D721Med (cell line): ENCODE measurements at places on chromosomes 6 and 20.

DNA sequence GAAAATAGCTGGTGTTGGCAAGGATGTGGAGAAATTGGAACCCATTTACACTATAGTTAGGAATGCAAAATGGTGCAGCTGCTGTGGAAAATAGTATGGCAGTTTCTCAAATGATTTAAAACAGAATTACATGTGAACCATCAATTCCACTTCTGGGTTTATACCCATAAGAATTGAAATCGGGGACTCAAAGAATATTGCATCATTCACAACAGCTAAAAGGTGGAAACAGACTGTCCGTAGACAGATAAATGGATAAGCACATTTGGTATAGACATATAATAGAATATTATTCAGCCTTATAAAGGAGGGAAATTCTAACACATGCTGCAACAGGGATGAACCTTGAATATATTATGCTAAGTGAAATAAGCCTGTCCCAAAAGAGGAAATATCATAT lies 189.9 kb upstream of the RIN2 start:
- DNase-seq = no peak

DNA sequence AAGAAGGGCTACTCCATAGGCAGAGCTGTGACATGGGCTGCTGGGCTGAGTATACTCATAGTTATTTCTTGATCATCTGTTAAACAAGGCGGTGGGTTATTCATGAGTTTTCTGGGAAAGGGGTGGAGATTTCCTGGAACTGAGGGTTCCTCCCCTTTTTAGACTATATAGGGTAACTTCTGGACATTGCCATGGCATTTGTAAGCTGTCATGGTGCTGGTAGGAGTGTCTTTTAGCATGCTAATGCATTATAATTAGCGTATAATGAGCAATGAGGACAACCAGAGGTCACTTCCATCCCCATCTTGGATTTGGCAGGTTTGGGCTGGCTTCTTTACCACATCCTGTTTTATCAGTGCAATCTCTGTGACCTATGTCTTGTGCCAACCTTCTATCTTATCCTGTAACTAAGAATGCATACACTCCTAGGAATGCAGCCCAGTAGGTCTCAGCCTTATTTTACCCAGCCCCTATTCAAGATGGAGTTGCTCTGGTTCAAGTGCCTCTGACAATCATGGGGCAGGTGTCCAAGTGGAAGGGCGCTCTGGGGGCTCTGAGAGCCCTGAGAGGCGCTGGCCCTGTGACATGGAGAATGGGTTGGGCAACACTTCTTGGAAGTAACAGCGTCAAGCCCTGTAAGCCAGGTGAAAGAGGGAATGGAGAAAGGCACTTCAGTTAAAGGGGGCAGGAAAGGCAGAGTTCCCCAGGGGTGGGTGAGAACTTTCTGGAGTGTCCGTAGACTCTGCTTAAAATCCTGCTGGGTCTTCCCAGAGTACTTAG lies 354.2 kb upstream of the SULF2 start:
- no peak for DNase-seq

DNA sequence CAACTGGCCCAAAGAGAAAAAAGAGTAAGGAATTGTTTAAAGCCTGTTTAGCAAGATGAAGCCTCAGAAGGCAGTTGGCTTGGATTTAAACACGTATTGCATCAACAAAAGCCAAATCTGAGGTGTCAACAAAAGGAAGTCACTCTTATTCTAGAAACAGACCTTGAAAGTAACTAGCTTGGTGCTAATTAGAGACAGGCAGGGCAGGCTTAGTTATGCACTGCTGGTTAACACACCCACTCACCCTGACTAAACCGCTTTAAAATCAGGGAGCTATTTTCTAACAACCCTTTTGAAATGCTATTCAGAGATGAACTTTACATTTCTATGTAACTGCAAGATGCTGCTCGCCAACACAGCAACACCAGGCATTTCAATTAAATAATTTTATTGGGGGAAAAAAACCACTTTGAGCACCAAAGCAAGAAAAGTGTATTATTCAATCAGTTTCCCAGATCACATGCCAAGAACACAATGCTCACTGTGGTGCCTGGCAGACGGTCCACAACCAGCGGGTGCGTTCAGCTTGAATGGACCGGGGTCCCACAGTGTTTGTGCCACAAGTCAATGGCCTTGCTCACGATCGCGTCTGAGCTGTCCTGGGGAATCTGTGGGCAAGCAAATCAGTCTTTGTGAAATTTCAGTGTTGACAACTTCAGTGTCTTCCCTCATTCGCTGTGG lies 23.6 kb downstream of the TBC1D7 start:
- DNase-seq = no peak

DNA sequence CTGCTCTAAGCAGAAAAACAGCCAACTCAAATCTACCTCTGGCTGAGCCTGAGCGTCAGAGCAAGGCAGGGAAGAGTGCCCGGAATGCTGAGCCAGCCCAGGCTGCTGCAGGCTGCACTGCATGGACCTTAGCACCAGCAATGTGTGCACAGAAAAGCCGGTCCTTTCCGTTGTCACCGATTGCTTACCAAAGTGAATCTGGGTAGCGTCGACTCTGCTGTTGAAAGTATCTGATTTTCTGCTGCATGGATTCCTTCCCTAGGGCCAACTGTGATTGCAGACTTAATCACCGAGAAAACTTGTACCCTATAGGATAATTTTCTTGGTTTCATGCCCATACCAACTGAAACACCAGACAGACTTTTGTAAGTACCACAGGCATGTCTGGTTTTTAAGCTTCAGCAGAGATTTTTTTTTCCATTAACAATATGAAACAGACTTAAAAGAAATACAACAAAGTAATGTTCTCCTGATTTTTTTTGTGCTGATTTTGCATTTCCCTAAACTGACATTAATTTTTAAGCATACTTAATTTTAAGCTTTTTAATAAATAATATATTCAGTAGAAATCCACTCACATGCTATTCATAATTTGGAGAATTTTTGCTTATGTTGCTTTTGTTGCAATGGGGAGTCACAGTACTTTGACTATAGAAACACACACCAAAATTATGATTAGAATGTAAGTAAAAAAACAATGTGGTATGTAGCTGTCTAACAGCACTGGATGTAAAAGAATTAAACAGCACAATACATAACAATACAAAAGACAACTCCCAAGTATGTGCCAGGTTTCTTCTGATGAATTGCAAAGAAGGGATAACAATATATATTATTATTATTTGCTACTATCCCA lies 218.0 kb downstream of the THBS2 start:
- DNase-seq = no peak

DNA sequence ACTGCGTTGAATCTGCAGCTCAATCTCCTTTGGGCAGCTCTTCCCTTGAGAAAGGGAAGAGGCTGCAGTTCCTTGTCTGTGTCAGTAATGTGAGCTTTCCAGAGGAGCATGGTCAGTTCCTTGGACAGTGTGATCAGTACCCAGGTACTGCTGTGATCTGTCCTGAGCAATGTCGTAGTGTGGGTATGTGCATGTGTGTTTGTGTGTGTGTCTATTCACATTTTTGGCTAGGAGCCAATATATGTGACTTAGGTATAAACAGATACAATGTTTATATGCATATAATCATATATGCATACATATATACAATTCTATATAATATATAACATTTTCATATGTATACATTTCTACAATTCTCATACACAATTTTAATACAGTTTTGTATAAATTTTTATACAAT lies 85.4 kb upstream of the OLIG3 start:
- DNase-seq = no peak

- no peak for DNase-seq
These were observed 105.1 kb downstream of the PHF3 start for GRCh38 chr6:63740709-63741108.

DNA sequence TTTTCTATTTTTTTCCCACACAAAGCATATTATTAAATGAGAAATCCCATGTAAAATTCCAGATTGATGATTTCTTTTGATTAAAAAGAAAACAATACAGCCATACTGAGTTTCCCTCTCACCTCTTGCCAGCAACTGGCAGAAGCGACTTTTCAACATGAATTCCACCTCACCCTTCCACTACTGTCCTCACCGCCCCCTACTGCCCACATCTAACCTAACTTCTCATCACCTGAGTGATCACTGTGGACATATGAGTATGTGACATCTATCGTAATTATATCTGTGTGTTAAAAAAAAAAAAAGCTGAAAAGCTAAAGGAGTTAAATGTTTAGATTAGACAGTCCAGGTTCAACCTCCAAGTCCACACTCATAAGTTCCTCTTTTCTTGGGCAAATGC lies 528.6 kb downstream of the PRKN start:
- DNase-seq = no peak

GRCh38 chr20:16216227-16216913 lies 356.9 kb downstream of the KIF16B start:
- no peak for DNase-seq

DNA sequence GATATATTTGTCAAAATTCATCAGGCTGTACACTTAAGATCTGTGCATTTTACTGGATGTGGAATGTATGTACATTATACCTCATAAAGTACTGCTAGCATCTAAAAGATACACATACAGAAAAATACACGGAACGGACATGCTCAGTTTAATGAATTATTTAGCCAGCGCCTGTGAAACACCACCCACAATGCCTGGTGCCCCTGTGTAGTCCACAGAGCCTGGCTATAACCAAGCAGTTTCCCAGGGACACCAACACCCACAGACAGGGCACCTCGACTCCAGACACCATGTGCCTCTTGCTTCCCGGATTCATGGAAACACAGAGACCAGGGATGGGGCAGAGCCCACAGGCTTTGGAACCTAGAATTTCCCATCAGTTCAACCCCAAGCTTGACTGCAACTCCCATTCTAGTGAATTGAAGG lies 17.4 kb upstream of the ARMC12 start:
- DNase-seq = no peak

- no peak for DNase-seq
These were observed 95.4 kb downstream of the TMEM170B start for GRCh38 chr6:11632795-11633511.

- DNase-seq = no peak
These were observed 295.3 kb upstream of the FOXQ1 start for GRCh38 chr6:1016329-1017302.

DNA sequence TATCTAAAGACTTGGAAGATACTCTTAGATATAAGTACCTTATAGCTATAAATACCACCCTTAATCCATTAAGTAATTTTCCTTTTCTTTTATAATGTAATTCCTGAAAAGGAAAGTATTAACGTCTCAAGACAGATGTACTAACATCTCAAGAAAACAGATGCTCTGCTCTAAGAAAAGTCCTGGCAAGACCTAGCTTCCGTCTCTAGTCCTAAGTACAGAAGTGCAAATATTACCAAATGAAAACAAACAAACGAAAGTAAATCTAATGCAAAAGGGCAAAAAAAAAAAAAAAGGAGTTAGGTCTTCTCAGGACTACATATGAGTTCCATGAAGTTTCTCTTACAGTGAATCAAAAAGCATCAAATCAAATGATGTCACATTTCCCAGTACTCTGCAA lies 106.8 kb upstream of the PDE10A start:
- no peak for DNase-seq

DNA sequence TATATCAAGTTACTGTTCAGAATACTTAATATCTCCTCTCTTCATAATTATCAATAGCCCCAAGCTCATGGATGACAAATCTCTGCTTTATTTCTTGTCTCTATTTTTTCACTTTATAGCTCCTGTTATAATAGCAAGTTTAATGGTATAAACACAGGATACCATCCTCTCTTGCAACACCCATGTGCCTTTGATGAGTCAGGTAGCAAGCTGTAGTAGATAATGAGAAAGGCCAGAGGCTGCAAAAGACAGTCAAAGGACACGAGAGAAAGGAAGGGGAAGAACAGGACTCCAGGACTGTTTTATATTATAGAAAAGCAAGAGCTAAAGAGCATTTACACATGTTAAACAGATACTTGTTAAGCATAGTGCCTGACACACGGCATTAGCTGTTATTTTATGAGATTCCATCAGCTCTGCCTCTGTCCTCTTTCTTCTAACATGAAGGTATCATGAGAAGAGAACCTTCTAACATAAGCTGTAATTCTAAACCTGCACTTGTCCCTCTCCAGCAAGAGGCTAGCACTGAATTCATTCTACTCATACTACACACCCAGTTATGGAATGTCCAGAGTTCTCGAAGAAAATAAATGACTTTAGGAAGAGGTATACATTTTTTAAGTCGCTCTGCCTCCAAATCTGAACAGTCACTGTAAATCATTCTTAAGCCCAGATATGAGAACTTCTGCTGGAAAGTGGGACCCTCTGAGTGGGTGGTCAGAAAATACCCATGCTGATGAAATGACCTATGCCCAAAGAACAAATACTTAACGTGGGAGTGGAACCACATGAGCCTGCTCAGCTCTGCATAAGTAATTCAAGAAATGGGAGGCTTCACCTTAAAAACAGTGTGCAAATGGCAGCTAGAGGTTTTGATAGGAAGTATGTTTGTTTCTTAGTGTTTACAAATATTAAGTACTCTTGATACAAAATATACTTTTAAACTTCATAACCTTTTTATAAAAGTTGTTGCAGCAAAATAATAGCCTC lies 45.0 kb downstream of the NT5E start:
- DNase-seq = no peak

DNA sequence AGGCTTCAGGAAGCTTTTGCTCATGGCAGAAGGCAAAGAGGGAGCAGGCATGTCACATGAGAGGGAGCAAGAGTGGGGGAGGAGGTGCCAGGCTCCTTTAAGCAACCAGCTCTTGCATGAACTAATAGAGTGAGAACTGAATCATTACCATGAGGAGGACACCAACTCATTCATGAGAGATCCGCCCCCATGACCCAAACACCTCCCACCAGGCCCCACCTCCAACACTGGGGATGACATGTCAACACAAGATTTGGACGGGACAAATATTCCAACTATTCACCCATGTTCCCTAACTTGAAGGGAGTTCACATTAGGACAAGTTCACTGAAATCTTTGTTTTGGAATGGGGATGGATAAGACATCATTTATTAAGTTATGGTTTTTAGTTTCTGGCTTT lies 155.2 kb upstream of the ESR1 start:
- DNase-seq = no peak

GRCh38 chr20:3224681-3225421 lies 14.1 kb downstream of the SLC4A11 start:
- DNase-seq = no peak

GRCh38 chr6:154847318-154847717 lies 114.1 kb downstream of the SCAF8 start:
- no peak for DNase-seq

DNA sequence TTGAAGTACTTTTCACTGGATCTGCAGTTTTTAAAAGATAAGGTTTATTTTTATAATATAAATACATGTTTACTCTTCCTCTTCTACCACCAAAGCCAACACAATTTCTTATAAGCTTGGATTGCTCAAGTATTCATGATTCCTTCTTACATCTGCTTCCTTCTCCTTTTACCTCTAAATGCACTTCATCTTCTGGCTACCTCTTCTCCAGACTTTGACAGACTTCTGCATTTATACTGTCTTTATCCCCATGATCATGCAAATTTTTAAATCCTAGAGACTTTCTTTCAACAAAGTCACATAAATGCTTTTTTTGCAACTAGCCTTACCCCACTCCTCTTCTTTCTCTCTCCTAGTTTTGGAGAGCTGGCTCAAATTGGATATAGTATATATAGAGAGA lies 142.9 kb downstream of the TFAP2B start:
- DNase-seq = no peak
